ENCODE measurements at places on chromosomes 7 and 10.

DNA sequence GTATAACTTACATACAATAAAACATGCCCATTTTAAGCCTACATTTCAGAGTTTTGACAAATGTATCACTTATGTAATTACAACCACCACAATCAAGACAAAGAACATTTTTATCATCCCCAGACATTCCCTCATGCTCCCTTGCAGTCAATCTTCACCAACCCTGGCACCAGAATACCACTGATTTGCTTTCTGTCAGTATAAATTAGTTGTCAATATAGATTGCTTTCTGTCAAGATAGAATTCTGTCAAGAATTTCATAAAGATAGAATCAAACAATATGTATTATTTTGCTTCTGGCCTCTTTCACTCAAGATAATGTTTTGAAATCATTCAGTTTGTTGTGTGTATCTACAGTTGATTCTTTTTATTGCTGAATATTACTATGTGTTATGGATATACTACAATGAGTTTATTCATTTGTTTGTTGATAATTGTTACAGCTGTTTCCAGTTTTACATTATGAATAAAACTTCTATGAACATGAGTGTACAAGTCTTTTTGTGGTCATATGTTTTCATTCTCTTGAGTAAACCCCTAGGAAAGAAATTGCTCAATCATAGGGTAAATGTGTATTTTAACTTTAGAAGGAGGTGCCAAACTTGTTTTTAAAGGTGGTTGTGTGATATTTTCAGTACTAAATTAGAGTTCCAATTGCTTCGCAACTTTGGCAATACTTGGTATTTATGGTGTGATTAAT, 56.9 kb downstream of the IFIT5 start:
- DNase-seq = peak; percentile 70

GRCh38 chr10:87960230-87960629, 96.8 kb downstream of the PTEN start:
- peak; percentile 75 for DNase-seq

DNA sequence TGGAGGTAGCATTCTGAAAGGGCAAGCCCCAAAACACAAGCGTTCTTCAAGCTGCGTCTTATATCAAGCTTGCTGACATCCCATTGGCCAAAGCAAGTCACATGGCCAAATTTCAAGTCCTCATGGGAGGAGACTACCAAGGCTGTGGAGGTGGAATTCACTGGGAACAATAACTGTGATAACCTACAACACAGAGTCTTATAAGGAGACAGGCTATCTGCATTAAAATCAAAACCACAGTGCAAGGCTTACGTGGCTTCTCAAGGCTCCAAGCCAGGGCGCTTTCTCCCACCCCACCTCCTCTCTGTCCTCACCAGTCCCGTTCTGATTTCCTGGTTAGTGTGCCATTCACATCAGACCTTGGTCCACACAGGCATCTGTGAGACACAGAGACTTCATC, 39.4 kb downstream of the ADRB1 start:
- DNase-seq = no peak

- no peak for DNase-seq
Observed at GRCh38 chr7:117448655-117449054, 21.4 kb upstream of the ASZ1 start.

DNA sequence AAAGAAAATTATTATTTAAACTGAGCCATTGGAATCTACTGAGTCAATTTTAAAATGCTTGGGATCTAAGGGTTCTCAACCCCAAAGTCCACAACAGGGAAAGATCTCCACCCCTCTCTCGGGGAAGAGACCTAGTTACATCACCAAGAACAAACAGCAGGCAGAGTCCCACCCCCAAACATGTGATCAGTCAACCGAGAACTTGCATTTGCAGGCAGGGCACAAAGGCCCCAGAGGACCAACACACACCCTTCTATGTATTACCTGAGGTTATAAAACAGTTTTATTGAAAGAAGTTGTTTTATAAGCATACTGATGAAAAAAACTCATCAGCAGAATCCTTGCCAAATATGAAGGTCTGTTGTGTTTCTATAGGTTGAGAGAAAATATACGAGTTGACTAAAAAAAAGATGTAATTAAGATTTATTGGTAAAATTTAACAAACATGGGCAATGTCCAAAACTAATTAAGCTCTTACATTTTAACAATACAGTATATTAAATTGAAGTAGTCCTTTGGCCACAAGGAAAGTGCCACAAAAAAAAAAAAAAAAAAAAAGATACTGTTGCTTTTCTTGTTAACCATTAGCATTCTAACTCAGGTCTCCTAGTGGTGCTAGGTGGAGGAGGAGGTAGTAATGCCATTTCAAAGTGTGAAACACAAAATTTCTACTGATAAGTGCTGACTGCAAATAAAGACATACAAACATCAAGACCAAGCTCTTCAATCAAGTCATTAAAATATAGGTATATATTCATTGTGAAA, 975 bp upstream of the USP54 start:
- peak; percentile 62 for DNase-seq

GRCh38 chr10:96820765-96821164, 11.3 kb upstream of the LCOR start:
- DNase-seq = no peak

DNA sequence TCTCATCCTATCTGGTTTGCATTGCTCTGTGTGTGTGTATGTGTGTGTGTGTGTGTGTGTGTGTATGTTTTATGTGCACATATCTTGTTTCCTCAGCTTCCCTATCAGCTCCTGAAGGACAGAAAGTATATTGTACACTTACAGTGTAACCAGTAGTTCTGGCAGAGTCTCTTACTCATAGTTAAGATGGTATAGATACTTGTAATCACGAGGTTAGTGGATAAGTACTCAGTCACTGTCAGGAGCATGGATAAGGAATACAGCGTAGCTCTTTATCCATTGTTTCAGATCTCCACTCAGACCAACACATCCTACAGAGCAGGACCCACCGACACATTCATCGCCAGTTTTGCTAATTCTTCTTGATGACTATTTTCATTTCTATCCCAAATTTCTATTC, 275.0 kb downstream of the TSPAN12 start:
- no peak for DNase-seq

GRCh38 chr10:70756700-70757360, 28.3 kb downstream of the TBATA start:
- peak; percentile 29 for DNase-seq

GRCh38 chr7:101614939-101615302, 14.2 kb downstream of the MYL10 start:
- no peak for DNase-seq

DNA sequence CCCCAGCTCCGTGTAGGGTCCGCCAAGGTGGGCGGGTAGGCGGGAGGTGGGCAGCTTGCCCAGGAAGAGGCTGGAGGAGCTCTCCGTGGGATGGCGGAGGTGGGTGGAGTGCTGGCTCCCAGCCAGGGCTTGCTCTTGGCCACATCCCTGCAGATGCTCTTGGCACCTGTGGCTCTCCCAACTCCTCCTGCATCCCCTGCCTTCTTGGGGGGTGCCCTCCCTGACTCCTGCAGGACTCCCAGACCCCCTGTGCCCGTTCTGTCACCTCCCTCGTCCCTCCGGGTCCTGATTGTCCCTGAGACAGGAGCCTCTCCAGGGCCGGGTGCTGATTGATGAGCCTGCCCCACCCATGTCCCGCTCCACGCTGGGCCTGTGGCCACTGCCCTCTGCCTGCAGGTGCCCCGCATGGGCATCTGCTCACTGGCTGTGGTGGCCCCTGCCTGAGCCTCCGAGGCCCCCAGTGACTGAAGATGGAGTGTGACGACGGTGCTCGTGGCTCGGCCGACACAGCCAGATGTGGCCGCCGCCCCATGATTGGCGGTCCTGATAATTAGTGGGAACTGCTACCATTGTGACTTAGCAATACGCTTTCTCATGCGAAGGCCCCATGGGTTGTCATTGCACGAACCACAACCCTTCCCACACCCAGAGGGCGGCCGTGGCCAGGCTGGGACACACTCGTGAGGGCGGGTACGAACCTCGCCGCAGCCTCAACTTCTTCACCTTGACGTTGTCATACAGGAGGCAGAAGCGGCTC, 23.6 kb downstream of the CFAP46 start:
- DNase-seq = no peak

GRCh38 chr10:10629512-10629911, 388.2 kb upstream of the CELF2 start:
- no peak for DNase-seq

DNA sequence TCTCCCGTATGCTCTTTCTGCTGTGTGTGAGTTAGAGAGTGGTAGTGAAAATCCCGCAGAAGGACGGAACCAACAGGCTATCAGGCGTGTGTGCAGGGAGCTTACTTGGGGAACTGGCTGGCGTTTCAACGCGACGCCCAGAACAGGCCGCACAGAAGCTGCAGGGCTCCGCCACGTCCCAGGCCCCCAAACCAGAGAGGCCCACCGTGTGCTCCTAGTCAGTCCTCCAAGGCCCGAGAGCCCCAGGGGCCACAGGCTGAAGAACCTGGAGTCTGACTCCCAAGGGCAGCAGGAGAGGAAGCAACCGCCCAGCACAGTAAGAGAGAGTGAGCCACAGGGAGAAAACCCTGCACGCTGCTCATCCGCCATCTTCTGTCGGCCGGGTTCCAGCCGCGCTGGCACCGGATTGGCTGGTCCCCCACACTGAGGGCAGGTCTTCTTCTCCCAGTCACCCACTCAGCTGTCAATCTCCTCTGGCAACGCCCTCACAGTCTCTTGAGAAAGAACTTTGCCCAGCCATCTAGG, 730.6 kb upstream of the VSTM2A start:
- DNase-seq = no peak

- no peak for DNase-seq
Observed at GRCh38 chr10:107144490-107144889, 20.0 kb downstream of the SORCS1 start.

DNA sequence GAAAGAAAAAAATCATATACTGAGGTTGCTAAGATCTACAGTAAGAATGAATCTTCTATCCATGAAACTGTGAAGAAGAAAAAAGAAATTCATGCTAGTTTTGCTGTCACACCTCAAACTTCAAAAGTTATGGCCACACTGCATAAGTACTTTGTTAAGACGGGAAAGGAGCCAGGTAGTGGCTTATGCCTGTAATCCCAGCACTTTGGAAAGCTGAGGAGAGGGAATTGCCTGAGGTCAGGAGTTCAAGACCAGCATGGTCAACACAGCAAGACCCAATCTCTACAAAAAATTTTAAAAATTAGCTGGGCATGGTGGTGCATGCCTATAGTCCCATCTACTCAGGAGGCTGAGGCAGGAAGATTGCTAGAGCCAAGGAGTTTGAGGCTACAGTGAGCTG, 22.1 kb downstream of the CCDC186 start:
- no peak for DNase-seq

GRCh38 chr10:119821182-119821581, 51.5 kb downstream of the MCMBP start:
- DNase-seq = no peak

GRCh38 chr7:116259871-116260440, 49.6 kb downstream of the TES start:
- peak; percentile 92 for DNase-seq

DNA sequence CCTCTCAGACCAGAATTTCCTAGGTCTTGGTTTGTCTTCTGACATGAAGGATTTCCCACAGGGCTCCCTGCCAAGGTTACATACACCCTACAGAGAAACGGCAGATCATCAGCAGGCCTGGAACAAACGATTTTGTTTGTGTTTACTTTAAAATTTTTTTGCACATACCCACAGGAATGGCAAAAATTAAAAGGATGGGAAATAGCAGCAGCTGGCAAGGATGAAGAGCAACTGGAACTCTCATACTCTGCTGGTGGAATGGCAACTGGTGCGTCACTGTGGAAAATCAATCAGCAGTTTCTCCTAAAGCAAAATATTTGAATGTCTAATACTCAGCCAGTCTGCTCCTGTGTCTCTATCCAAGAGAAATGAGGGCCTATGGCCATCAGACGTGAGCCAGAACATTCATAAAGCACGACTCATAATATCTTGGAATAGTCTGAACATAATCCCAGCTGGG, 6.5 kb downstream of the BAIAP2L1 start:
- DNase-seq = peak; percentile 80

DNA sequence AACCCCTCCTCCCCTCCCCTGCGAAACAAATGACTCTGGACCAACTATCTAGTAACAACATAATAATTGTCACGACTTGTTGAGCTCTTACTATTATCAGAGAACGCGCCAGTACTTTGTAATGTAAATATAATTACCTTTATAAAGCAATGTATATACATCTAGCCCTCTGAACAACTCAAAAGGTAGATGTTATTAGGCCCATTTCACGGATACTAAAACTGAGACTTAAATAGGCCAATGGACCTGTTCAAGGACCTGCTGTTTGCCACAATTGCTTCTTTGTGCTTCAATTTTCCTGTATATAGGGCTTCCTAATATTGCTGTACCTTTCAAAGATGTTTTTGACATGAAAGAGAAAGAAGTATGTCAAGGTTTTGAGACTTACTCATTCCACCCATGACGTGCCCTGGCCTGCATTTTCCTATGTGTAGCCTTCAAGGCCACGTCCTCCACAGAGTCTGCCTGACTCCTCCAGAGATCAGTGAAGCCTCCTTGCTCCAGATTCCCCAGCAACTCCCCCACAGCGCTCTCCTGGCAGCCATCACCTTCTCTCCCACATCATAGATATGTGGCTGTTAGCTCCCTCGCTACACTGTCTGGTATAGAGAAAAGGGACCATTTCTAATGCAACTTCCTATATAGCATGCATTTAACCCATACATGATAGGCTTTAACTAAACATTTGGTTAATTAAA, 156.6 kb downstream of the SKIDA1 start:
- DNase-seq = no peak

DNA sequence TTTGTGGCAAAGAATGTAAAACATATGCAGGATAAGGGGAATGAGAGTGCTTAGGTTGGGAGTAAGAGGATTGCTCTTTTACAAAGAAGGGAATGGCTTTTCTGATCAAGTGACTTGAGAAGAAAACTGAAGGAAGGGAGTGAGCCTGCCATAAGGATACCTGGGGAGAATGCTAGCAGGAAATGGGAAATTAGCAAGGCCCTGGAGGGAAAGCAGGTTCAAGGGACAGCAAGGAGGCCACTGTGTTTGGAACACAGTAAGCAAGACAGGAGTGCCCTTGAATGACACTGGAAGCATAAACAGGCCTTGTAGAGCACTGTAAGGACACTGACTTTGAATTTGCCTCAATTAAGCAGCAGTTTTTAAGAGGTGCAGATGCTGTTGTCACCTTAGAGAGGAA, 1069.9 kb downstream of the DNAJB9 start:
- DNase-seq = no peak

GRCh38 chr7:15947754-15948153, 261.3 kb upstream of the MEOX2 start:
- DNase-seq = peak; percentile 13

DNA sequence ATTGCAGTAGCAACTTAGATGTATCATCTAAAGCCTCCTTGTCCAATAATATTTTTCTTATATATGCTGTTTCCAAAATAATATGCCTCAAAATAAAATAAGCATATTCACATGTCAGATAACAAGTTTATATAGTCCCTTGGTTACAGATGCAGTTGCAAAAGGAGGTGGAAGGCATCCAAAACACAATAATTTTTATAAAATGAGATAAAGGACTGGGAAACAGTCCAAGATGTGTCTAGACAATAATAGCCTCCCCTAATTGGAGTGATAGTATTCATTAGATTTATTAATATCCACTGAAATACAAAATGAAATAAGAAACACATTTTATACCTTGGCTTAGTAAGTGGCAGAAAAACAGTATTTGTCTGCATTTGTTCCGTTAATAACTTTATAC, 30.3 kb downstream of the BCAP29 start:
- DNase-seq = no peak

GRCh38 chr10:83886871-83887270, 252.4 kb upstream of the GHITM start:
- DNase-seq = no peak

GRCh38 chr10:131743190-131744151, 157.3 kb upstream of the PPP2R2D start:
- no peak for DNase-seq

- no peak for DNase-seq
Observed at GRCh38 chr7:96612034-96612433, 97.6 kb downstream of the SEM1 start.

GRCh38 chr10:73649876-73650536, 5.8 kb downstream of the SYNPO2L start:
- DNase-seq = peak; percentile 79

Measured in HCEC 1CT (cell line).